NCI-H1105 treated with DMSO at 0.1 percent for 48 hours (cell line): ENCODE measurements at places on chromosomes 5 and 9.

- no peak for DNase-seq
These were observed 262.9 kb downstream of the FBXL17 start for GRCh38 chr5:108118813-108119514.

GRCh38 chr9:125996791-125997190, 249.6 kb downstream of the PBX3 start:
- DNase-seq = no peak

DNA sequence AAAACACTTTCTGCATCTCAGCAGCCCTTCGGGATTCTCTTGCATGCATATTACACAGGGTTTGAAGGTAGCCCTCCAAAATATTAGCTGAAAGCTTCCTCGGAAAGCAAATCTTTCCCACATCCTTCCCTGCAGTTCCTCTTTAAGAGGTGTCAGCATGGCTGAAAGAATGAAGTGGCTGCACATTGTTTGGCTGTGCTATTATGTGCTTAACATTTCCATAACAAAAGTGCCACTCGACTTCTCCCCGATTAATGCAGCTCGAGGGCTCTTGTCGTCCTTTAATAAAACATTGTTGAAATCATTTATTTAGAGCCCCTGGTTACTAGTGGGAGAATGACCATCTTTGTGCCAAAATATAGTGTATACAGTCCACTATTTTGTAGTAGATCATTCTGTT, 6.5 kb downstream of the GAS1 start:
- DNase-seq = peak; percentile 87

- no peak for DNase-seq
These were observed 138.1 kb downstream of the RGS3 start for GRCh38 chr9:113601656-113602055.
